ENCODE measurements at places on chromosomes 7 and 10.

GRCh38 chr10:75350791-75351190, 50.8 kb downstream of the ZNF503 start:
- DNase-seq, result no peak

DNA sequence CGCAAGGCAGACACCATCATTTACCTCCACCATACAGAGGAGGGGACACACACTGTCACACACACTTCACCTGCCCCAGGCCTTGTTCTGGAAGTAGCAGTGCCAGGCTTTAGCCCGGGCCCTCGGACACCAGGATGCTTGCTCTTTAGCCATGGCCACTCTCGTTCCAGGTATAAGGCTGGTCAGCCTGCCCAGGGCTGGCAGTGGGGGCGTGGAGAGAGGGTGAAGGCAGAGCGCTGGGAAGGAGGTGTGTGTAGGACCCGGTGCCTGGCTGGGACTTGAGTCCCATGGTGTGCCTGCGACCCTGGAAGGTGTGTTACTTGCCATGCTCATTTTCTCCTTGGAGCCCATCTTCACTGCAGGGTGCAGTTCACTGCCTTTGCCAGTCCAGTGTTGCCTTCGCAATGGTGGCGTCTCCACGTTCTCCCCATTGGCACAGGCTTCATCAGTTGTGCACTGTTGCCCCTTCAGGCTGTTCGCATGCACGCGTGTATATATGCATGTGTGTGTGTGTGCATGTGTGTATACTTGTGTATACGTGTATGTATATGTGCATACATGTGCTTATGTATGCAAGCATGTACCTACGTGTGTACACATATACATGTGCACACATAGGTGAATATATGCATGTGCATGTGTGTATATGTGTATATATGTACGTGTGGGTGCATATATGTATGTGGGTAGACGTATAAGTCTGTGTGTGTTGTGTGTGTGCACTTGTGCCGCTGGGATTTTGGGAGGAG, 153.4 kb downstream of the CAMK1D start:
- DNase-seq, result no peak

GRCh38 chr10:51886438-51887068, 187.2 kb upstream of the CSTF2T start:
- DNase-seq, result no peak

DNA sequence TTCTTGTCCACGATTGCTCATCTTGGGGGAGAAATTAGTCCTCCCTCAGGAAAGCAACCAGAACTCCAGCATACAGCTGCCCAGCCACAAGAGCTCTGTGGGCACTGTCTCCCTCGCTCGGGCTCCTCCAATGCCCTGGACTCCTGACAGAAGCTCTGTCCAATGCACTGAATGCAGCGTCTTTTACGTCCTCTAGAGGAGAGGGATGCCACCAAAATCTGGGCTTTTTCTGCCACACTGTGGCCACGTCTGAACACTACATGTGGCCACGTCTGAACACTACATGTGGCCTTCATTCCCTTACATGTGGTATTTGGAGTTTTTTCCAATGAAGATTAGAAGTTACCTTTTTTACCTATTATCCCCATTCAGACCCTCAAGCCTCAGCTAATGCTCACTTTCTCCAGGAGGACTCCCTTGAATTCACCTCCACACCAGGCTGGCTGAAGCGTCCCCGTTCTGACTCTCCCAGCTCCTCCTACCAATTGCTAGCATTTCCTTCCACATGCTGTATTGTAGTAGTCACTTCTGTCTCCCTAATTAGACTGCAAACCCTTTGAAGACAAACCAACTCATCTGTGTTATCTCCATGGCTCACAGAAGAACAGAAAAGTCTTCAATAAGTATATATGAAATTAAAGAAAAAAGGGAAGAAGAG, 134.3 kb upstream of the PDE1C start:
- no peak for DNase-seq

GRCh38 chr7:490461-491291, 29.0 kb downstream of the PDGFA start:
- no peak for DNase-seq

- DNase-seq, result no peak
These were observed 4.1 kb downstream of the PRXL2A start for GRCh38 chr10:80412486-80412885.

DNA sequence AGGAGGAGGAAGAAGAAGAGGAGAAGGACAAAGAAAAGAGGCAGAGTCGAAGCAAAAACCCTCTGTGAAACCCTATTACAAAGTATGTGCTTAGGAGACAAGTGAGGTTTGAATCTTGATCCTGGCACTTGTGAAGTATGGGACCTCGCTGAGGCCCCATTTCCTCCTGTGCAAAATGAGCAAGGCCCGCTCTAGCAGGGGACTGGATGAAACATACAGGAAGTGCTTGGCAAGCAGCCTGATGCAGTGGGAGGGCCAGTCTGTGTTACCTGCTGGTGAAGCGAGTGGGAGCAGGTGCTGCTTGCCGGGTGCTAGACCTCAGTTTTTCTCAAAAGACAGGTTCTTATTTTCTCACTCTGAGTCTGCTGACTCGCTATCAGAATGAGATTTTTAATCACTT, 150.4 kb downstream of the JCAD start:
- DNase-seq, result no peak

GRCh38 chr7:33906697-33907096, 1.4 kb downstream of the BMPER start:
- DNase-seq, result no peak

DNA sequence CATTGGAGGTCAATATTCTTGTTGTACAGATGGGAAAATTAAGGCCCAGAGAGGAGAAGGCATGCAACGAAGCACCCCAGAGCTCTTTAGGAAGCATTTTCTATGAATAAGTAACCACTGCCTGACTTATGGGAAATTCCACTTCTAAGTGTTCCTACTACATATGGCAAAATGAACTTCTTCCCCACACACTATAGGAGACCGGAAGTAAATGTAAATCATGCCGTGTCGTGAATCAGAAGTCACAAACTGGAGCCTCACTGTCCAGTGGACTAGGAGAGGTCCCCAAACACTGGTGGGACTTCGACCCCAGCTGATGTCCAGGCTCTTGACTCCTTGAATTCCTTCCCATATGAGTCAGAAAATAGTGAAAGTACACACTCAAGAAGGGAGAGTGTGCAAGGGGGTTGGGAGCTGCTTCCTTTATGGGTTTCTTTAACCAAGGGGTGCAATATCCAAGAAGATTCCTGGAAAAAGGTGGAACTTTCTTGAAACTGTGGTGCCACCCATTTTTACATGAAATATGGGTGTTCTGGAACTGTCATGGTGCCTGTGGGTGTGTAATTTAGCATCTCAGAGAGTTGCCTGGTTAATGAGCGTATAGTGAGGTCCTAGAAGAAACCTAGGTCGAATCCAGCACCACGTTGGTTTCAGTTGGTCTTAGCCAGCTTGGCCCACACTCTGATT, 6.7 kb downstream of the RASSF4 start:
- no peak for DNase-seq

DNA sequence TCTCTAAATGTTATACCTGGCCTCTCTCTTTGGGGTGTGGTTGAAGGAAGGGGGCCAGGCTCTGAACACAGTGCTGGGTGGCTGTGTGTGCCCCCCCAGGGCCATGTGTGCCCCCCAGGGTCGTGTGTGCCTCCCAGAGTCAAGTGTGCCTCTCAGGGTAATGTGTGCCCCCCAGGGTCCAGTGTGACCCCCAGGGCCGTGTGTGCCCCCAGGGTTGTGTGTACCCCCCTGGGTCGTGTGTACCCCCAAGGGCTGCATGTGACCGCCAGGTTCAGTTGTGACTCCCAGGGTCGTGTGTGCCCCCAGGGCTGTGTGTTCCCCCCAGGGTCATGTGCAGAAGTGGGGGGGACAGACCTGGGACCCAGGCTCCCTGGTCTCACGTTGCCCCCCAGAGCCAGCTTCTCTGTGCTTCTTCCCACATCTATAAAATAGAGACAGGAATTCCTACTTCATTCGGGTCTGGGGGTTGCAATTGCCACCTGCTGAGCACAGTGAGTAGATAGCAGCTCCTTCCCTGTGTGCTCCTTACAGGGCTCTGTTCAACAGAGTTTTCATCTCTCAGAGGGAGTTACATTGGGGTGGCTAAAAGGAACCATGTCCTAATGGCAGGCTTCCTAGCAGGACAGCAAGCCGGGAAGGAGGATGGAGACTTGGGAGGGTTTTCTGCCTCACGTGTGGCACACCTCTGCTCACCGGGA, 40.7 kb upstream of the AQP1 start:
- no peak for DNase-seq

GRCh38 chr7:99831595-99831994, 3.8 kb downstream of the CYP3A43 start:
- DNase-seq, result no peak

DNA sequence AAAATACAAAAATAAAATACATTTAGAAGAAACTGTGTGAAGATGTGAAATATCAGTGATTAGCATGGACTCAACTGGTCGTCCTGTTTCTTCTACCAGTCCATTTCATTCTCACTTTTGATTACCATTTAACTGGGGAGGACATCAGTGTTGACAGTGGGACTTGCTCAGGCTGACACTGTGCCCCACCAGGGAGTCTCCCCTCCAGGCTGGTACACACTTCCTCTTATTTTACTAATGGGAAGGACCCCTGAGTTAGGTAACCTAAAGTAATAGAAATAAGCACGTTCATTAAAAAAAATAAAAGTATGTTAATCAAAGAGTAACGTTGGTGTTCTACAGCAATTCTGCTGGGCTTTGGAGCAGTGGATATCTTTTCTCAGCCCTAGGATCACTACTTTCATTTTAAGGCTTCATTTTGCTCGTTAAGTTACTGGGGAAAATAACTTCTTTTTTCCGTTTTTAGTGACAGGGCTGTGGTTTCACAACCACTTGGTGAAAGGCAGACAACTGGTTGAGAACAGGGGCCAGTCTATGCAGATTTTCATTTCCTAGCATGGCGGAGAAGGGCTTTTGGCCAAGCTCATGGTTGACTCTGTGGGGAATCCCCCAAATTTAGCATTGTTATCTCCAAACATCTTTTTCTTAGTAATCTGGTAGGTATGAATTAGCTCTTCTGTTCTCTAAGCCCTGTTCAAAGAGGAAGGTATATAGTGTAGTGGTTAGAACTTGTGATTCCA, 2.1 kb downstream of the SNX10 start:
- DNase-seq, result no peak

All from activated naive CD4-positive, alpha-beta T cell (primary cell).